ENCODE measurements at places on chromosomes 4 and X.

DNA sequence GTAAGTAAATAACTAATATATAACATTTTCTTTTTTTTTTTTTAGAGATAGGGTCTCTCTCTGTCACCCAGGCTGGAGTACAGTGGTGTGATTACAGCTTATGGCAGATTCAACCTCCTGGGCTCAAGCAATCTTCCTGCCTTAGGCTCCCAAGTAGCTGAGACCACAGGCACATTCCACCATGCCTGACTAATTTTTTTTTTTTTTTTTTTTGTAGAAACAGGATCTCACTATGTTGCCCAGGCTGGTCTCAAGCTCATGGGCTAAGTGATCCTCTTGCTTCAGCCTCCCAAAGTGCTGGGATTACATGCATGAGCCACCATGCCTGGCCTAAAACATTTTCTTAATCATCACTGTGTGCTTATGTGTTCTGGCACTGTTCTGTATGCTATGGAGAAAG, 32.8 kb downstream of the MGARP start:
- no peak for DNase-seq

GRCh38 chrX:107646735-107647134, 18.4 kb downstream of the PRPS1 start:
- no peak for DNase-seq

DNA sequence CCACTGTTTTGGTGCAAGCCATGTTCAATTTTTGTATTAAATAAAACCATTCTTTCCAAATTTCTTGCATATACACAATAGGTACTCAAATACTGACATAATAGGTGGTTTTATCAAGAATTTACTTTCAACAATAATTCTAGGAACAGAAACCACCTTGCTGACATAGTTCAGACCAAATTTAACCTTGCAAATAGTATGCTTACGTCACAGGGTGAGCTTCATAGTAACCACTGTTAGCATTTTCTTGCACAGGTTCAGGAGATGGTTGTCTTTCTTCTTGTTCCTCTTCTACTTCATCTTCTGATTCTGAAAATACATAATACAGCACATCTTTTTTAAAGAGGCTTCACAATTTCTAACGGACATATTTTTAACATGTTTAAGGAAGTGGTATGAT, 17.6 kb downstream of the G3BP2 start:
- DNase-seq, result no peak

GRCh38 chrX:71659959-71660358, 7.4 kb upstream of the LOC101059915 start:
- no peak for DNase-seq

DNA sequence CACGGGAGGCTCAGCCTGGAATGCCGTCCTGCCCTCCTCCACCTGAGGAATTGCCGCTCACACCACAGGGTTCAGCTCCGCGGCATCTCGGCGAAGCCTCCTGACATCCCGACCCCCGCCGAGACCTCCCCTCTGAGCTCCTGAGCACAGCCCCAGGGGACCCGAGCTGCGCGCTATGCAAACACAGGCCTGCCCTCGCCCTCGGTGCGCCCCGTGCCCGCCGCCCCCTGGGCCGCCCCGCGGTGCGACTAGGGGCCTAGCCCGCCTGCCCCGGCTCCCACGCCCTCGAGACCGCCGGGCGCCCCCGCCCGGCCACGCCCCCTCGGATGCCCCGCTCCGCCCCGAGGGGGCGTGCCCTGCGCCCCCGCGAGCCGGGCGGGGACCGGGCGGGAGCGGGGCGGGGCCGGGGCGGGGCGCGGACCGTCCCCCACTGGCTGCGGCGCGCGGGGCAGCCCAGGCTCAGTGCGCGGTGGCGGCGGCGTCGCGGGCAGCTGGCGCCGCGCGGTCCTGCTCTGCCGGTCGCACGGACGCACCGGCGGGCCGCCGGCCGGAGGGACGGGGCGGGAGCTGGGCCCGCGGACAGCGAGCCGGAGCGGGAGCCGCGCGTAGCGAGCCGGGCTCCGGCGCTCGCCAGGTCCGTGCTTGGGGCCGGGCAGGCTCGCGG, at the start of gene FGFR3:
Gene FGFR3 (plus strand): TSS at position 462 of the 664 bp plus-strand sequence. CDS start 642 bp downstream, outside the sequence.
- peak; percentile 19 for DNase-seq

GRCh38 chrX:69094977-69095669, 70.1 kb downstream of the PJA1 start:
- DNase-seq, result no peak

DNA sequence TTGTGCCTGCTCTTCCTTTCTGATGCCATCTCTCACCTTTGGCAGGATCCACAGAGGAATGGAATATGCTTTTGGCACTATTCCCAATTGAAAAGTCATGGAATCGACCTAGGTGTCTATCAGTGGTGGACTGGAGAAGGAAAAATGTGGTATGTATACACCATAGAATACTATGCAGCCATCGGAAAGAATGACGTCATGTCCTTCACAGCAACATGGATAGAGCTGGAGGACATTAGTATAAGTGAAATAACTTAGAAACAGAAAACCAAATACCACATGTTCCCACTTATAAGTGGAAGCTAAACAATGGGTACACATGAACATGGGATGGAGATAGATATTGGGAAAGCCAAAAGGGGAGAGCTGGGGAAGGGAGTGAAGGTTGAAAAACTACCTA, 58.3 kb upstream of the SMIM31 start:
- no peak for DNase-seq

GRCh38 chr4:22573641-22574040, 57.8 kb upstream of the ADGRA3 start:
- DNase-seq, result no peak

- no peak for DNase-seq
Observed at GRCh38 chr4:123455360-123455759, 58.8 kb downstream of the SPRY1 start.

DNA sequence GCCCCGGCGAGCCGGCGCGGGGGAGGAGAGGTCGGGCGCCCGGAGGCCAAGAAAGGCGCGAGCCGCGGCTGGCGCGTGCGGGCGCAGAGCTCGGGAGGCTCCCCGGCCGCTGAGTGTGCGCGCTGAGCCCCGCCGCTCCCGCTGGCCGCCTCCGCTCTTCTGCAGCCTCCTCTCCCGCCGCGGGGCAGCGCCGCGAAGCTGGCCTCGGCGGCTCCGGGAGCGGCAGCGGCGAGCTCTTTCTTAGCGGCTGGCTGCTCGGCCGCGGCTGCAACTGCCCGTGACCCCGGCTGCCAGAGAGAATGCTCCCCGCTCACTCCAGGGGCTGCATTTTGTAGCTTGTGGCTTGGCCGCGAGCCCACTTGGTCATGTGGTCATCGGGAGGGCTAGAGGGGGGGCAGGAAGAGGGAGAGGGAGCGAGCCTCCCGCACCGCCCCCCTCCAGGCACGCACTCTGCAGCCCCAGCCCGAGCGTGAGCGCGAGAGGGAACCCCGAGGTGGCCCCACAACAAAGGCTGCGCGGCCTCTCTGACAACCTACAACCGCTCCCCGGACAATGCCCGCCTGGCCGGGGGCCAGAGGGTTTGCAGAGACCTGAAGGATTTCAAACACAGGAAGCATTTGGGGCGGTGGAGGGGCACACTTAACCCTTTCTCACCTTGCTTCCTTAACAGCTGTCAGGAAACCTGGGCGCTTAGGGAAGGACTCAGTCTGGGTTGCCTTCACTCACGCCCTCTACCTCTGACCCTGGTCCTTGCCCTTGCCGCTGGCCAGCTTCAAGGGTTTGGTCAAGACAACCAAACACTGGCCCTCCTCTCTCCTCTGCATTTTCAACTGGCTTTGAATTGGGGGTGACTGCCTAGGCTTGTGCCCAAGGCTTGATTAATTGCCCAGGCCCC, at the start of gene APLN:
Gene APLN (minus strand): TSS at position 305 of the 895 bp plus-strand sequence. CDS start 326 bp downstream, outside the sequence.
- DNase-seq, result no peak

DNA sequence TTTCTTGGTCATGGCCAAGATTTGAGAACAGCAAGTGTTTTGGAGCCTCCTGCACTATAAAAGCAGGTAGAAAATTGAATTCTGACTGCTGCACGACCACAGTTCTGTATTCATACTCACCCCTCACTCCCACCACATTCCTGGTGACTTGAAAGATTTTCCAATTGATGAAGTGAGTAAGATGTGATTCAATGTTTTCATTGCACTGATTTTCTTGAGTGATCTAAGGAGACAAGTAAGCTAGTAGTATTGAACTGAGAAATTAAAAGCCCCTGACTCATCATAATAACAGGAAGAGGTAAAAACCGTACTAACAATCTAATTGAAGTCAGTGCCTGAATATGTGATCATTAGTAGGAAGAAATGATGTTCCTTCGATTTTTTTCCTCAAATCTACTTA, 6.1 kb upstream of the SEC24D start:
- DNase-seq, result no peak

GRCh38 chrX:67582436-67582835, 38.6 kb downstream of the AR start:
- DNase-seq, result no peak

DNA sequence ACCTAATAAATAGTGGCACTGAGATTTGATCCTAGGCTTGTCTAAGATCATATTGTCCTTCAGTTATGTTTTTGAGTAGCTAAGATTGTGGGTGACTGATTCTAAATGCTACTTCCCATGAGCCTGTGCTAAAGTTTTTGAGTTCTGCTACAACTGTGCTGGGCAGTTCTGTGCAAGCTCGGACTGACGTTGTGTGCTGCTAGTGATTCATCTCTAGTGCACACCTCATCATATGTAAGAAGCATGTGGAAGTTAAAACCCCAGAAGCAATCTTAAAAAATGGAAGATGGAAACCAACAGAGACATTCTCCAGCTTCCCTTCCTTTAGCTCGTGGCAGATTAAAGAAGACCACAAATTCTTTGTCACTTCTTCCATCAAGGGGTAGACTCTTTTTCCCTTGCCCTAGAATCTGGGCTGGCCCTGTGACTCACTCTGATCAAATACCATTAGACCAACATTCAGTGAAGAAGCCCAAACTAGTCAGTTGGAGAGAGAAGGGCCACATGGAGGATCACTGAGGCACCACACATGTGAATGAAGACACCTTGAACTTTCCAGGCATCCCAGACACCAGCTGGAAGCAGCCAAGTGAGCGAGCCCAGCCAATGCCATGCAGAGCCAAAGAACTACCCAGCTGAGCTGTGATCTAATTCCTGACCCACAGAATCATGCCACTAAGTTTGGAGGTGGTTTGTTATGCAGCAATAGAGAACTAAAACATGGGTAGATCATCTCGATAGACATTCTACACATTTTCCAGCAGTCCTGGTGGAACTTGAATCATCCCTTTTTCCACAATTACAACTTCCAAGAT, 16.8 kb downstream of the ARHGAP6 start:
- DNase-seq, result no peak

GRCh38 chrX:73850124-73851013, 287.4 kb downstream of the CHIC1 start:
- no peak for DNase-seq

GRCh38 chr4:154124539-154125255, 335.8 kb upstream of the SFRP2 start:
- no peak for DNase-seq

DNA sequence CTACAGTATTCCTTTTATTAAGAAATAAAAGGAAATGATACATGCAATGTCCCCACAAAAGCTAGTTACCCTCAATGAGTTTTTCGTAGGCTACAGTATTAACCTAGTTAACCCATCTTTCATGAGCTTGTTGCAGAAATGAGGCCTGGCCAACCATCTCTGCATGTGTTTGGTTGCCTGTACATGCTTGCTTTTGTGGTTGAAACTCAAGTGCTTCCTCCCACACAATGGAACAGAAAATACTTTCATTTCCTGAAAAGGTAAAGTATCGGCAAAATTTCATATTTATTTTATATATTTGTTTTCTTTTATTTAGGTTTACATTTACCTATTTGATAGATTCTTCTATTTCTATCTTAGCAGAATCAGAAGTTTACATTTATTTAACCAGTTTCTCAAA, 214.6 kb upstream of the FAM241A start:
- no peak for DNase-seq

DNA sequence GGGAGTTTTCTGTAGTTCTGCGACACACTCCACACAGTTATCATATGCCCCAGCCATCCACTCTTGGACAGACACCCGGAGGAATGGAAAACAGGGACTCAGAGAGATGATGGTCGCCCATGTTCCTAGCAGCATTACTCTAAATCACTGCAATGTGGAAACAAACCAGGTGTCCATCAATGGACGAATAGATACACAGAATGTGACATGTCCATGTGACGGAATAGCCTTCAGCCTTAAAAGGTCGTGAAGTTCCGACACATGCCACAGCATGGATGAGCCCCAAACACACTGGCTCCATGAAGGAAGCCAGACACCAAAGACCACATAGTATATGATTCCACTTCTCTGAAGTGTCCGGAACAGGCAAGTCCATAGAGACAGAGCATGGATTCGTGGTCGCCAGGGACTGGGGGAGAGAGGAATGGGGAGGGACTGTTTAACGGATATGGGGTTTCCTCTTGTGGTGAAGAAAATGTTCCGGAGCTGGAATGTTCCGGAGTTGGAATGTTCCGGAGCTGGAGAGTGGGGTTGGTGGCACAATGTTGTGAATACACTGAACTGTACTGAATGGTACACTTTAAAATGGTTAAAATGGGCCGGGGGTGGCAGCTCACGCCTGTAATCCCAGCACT, 28.7 kb upstream of the AFAP1 start:
- no peak for DNase-seq

GRCh38 chrX:37757082-37757481, 22.8 kb upstream of the CYBB start:
- no peak for DNase-seq

DNA sequence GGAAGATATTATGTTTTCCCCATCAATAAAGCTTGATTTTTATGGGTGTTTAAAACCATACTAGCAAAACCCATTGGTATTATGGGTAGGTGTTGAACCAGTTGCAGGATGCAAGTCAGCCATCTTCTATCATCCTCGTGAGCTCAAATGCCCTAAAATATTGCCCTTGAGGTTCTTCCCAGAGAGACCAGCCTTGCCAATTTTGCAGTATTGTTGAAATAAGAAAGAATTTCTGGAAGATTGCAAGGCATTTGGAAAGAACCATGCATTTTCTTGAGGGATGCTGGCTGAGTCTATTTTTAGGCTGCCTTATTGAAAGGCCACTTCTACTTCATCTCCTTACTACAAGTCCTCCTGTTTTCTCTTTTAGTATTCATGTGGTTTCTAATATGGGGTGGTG, 60.9 kb upstream of the SOD3 start:
- no peak for DNase-seq

GRCh38 chrX:119760026-119760877, 1.9 kb downstream of the SOWAHD start:
- DNase-seq, result no peak

DNA sequence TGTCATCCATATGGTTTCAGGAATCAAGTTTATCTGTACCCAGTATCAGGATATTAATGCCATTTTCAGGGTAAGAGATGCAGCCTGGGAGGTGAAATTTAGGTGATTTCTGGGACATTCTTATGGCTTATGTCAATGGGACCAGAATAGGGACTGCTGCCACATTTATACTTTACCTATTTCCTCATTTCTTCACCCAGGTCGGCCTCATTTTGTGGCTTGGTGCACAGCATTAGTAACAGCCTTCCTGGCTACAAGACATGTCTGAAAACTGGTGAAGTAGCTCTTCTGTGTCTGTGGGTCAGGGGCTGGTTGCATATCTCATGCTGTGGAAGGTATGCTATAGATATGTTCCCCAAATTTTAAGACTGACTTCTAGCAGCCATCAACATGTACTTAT, 284.8 kb downstream of the AFF2 start:
- no peak for DNase-seq

DNA sequence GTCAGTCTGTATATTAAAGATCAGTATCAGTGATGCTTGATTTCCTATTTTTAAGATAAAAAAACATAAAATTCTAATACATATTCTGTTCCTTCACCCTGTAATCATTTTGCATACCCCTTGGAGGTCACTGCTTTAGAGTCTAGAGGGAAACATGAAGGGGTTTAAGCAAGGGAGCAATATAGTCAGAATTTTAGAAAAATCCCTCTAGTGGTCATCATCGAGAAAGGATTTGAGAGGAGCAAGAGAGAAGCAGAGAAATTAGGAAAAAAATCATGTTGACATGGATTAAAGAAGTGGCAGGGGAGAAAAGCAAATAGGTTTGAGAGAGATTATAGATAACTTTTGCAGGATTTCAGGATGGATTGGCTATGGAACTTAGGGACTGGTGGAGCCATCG, 11.1 kb downstream of the APEX2 start:
- no peak for DNase-seq

Measured in stimulated activated CD8-positive, alpha-beta memory T cell treated with anti-CD3 and anti-CD28 coated beads, Interleukin-15, amount 100 ng/mL, for 24 hours (primary cell).